Activated T-helper 1 cell treated with anti-CD3 and anti-CD28 coated beads, Interleukin-12 subunit alpha, Interleukin-12 subunit beta, Interleukin-2, Interleukin-4 antibody, amounts not matched to agents 30 ng/mL and 10 ng/mL and 1 ng/mL, durations not matched to agents 14 hours and 24 hours and 36 hours (primary cell): ENCODE measurements at places on chromosomes 2 and 18. TPM values are rescaled to one million over a fixed set of nuclear protein-coding genes. Genes with fewer than 3 reads are reported as not detected.

DNA sequence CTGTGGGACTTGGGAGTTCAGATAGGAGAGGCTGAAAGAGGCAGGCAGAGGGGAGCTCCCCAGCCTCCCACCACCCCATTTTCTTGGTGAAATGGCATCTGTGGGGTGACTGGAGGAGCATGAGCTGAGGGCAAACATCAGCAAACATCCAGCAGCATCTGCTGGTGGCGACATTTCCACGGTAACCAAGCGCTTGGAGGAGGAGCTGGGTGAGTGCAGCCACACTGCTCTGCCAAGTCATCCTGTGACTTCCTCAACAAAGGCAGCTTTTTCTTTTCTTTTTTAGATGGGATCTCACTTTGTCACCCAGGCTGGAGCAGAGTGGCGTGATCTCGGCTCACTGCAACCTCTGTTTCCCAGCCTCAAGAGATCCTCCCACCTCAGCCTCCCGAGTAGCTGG is 5.6 kb downstream of the TXNL4A start:
- no peak for DNase-seq

GRCh38 chr2:230942920-230943896 is 18.2 kb upstream of the GPR55 start:
- no peak for DNase-seq

The CTAGE1 gene
- total RNA-seq: not detected in 2 replicates

The PROKR1 gene
- not detected in 2 replicates for total RNA-seq

The ZNF142 gene
- total RNA-seq: 61.8 and 64.4 TPM in 2 replicates
